ENCODE measurements at places on chromosomes 2 and 18.
A peak's percentile ranks its signal among the peaks of the same experiment; 100 is the strongest.

- DNase-seq: no peak
Observed at GRCh38 chr18:77170890-77171410, 38.4 kb upstream of the MBP start.

- no peak for DNase-seq
Observed at GRCh38 chr18:44909191-44909719, 228.6 kb downstream of the SETBP1 start.

GRCh38 chr2:120402067-120402433 is 56.1 kb downstream of the INHBB start:
- no peak for DNase-seq

DNA sequence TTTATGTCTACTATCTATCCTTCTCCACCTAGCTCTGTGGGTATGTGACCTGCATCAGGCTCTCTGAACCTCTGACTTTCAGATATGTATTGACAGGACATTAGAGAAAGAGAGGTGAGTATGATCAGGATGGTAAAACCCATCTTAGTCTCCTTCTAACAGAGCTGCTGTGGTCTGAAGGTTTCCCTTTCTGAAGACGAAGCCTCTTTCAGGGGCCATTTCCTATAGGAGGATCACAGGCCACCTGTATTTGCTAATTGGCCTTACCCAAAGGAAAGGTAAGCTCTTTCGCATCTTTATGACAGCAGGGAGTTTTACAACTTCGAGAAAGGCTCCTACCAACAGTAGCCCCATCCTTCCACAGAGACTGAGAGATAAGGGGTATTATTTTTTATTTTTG is 442.9 kb downstream of the KCNJ3 start:
- no peak for DNase-seq

DNA sequence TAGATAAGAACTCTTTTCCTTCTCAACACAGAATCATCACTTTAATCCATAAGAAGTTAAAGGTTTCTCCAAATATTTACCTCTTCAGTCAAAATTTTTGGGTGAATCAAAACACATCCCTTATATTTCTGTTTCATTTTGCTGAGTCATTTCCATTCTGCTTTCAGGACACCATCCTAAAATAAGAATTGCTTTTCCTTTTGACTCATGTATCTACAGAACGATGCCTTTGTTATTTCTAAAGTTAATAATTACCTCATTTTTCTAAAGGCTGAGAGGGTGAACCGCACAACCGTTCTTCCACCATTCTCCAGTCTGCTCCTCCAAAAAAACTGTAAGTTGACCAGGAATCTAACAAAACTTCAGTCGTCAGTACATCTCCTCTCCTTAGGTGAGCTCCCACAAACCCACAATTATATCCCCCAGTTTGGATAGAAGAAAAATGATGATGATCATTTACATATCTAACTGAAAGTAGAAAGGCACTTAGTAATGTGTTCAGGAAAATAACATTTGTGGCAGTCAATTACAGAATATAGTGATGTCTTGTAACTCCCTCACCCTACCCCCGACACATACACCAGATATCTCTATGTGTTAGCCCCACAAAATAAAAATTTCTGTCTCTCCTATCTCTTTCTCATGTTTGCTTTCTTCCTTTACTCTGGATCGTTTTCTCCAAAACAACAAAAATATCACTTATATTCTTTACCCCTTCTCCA is 162.5 kb downstream of the RAD51AP2 start:
- DNase-seq: no peak

- peak; percentile 15 for DNase-seq
Observed at GRCh38 chr2:58569475-58570185, 328.5 kb upstream of the FANCL start.

DNA sequence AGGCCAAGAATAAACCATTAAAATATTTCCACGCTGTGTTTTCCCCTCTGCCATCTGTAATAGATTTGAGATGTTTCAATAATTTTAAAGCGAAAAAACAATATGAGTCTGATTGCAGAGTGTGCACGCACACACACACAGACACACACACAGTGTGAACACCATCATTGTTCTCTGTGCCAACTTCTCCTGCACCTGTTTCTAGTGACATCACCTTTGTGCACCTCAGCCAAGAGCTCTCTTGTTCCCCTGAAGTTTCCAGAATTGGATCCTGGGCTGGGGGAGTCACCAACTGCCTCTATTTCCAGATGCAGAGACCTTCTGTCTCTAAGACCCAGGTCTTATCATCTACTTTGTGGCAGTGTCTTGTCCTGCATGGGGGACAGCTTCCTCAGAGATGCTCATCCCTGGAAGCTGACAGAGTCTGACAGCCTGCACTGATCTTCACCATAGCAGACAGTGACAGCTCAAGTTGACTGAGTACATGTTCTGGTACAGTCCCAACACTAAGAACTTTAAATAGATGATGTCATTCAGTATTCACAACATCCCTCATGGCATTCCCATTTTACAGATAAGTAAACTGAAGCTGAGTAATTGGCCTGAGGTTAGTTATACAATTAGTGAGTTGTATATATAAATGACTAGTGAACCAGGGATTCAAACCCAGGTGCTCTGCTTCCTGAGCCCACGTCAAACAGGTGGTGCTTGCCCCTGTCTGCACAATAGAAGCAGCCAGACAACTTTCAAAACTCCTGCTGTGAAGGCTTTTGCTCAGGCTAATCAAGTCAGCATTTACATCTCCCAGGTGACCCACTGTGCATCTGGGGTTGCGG is 39.4 kb downstream of the ACOXL start:
- no peak for DNase-seq

GRCh38 chr18:32695534-32695933 is 77.3 kb downstream of the KLHL14 start:
- DNase-seq: no peak

GRCh38 chr2:176763851-176764404 is 448.7 kb upstream of the HNRNPA3 start:
- no peak for DNase-seq

- no peak for DNase-seq
Observed at GRCh38 chr2:77268626-77269025, 253.6 kb downstream of the LRRTM4 start.

DNA sequence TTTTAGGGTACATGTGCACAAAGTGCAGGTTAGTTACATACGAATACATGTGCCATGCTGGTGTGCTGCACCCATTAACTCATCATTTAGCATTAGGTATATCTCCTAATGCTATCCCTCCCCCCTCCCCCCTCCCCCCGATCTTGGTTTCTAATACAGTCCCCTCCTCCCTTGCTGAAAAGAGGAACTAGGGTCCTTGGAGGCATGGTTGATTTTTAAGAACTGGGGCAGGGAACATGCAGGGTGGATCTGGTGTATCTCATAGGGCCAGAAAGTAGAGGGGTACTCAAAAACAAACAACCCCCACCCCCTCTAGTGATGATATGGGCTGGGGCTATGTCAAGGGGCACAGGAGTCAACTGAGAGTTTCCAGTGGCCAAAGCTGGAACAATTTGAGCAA is 153.4 kb downstream of the UBR3 start:
- DNase-seq: no peak

DNA sequence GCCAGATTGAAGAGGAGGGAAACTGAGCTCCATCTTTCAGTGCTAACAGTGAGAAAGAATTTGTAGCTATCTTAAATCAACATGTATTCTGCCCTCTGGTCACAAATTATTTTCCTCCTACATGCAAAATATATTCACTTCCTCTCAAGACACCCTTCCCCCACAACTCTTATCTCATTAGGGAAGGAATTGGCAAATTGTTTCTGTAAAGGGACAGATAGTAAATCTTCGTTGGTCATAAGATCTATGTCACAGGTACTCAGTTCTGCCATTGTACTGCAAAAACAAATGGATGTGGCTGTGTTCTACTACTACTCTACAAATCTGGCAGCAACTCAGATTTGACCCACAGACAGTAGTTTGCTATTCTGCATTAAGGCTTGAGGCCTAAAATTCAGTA is 53.0 kb upstream of the CYP20A1 start:
- DNase-seq: no peak

DNA sequence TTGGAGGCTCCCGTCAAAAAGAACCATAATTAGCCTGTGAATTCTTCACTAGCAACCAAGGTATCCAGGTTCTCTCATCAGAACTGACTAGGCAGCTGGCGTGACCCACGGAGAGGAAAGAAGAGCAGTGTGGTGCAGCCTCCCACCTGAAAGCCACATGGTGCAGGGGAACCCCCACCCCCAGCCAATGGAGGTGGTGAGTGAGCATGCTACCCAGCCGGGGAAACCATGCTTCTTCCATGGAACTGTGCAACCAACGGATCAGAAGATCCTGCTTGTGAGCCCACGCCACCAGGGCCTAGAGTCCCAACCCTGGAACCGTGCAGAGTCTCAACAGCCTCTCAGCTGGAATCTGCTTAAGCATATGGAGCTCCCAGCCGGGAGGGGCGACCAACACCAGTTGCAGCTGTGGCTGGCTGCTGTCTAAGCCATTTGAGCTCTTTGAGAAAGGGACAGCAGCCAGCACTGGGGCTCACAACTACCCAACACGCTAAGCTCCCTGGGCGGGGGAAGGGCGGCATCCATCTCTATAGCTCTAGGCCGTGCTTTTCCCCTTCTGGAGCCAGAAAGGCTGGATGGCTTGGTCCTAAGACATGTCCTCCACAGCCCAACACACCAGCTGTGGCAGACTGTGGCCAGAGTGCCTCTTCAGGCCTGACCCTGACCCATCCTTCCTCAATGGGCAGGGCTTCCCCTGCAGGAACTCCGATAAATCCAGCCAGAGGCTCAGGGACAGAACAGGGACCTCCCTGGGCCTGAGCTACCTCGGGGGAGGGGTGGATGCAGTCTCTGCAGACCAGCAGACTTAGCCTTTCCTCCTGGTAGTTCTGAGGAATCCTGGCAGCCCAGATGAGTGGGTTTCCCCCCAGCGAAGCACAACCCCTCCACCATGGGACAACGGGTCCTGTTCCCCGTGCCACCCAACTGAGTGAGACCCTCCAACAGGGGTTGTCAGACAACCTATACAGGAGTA is 151.4 kb upstream of the NXPH2 start:
- DNase-seq: no peak

DNA sequence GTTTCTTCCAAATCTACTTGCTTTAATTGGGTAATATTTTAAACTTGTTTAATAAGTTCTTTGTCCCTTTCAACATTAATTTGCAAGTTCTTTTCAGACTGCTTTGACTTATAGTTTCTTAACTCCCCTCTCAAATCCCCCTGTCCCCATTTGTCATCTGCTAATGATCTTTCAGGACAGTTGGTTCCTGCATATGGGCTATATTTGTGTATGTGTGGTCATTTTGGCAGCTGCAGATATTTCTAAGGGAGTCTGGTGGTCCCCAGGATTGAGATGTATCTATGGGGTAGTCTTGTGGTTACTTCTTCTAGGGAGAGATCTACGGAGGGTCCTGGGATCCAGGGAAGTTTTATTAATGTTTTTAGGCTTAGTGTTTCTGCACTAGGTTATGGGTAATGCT is 120.6 kb upstream of the SP3 start:
- DNase-seq: no peak

DNA sequence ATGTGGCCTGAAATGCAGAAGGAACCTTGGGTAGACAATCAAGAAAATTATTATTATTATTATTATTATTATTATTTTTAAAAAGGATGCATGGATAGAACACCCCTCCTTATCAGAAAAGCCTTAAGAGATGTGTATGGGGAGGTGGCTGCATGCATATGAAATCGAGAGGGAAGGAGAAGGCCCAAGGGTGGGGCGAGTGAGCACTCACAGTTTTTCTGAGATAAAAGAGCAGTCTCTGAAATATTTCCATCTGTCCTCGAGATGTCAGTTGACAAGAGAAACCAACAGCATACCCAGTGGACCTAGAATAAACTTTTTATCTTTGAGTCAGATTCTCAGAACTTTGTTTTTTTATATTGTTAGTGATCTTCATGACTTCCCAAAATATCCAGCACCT is 282.9 kb downstream of the GPD2 start:
- no peak for DNase-seq

DNA sequence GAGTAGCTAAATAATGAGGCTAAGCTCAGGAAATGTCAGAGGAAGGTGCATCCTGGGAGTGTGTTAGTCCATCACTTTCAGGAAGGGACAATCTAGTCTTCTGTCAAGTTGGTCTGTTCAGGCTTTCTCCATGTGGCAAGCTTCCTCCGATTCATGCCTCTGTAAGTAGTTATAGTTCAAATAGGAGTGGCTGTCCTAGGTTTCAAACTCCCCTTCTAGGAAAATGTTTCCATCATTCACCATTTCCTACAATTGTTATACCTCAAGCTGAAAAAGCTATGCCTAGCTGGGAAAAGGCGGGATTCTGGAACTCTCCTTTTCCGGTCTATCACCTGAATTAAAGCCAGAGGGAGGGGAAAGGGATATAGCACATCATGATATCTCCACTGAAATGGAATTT is 287.7 kb upstream of the ZSWIM2 start:
- DNase-seq: no peak

DNA sequence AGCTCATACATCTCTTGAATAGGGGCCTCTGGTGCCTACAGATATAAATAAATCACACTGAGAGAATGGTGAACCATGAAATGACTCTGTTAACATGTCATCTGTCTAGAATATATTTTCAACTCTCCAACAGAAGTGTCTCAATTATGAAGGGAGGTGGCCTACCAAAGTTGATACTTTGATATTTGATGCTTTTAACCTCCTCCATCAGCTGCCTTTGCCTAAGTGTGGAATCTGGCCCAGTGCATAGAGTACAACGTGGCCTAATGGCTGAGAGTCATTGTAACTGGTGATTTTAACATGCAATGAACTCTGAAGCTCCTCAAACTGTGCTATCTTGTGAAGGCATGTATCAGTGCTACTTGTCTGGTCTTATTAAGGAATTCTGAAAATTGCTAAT is 93.4 kb downstream of the MYO3B start:
- DNase-seq: no peak

GRCh38 chr18:35106013-35106844 is 65.0 kb downstream of the MAPRE2 start:
- no peak for DNase-seq

DNA sequence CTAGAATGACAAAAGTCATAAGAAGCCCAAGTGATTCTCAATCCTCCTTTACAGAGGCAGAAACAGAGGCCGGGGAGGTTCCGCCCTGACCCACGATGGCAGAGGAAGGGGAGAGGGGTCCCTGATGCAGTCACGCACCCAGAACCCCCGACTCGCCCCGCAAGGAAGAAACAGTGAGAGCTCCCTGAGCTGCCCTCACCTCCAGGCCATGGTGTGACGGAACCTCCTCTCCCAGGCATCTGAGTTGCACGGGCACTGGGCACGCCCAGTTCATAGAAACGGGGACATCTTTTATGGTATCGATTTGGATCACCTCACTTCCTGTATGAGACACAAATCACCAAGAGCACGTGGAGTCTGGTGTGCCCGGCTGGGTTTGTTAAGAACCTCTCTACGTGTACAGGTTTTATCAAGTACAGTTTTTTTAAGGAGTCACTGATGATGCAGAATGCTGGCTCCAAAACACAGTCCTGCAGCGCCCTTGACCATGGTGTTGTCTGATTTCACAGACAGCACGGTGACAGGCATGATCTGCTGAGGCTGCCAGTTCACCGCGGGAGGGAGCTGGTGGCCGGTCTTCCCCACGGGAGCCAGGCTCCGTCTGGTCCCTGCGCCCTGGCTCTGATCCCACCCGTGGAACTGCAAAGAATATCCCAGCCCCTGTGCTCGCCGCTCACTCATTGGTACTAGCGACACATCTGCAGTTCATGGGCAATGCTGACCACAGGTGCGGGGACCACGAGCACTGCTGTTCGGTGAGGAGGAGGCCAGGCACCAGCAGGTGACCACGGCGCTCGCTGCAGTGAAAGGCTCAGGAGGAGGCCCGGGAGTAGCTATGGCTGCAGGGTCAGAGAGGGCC is 35.6 kb downstream of the PXDN start:
- no peak for DNase-seq

Measured in HCEC 1CT (cell line).